Chondrocyte (in vitro differentiated cells): ENCODE measurements at places on chromosomes 4 and X. TPM values are rescaled to one million over a fixed set of nuclear protein-coding genes. Genes with fewer than 3 reads are reported as not detected.

DNA sequence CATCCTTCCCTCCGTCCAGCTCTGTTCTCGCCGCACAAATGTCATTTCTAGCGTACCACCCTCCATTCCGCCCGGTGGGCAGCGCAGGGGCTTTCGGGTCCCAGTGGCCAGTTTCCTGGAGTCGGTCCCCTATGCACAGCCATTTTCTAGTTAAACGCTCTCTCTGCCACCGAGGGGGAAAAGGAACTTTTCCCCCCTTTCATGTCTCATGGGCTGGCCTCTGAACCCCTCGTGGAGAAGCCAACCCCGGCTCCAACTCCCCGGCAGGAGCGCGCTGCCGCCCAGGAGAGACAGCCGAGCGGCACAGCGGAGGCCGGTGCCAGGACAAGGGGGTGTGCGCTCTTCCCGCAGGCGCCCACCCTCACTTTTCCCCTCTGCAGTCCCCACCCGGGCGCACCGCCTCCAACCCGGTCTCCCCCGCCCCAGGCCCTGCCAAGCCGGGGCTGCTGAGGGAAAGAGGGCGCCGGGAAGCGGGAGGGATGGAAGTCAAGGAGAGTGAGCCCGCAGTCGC is 662 bp downstream of the APBB2 start:
- no peak for DNase-seq

- no peak for DNase-seq
Measured at GRCh38 chr4:112361181-112361791, 64.1 kb downstream of the ALPK1 start.

GRCh38 chrX:10015723-10016518 is 48.8 kb downstream of the CLDN34 start:
- no peak for DNase-seq

- DNase-seq: no peak
Measured at GRCh38 chrX:49106930-49107329, 16.6 kb downstream of the GPKOW start.

Gene TBX22
- total RNA-seq: not detected in 3 replicates
